Smooth muscle cell of trachea (primary cell): ENCODE measurements at places on chromosomes 11 and 22. TPM values are rescaled to one million over a fixed set of nuclear protein-coding genes. Genes with fewer than 3 reads are reported as not detected.

FXYD6 gene
- total RNA-seq = 0.66 and 2.8 TPM in 2 replicates

JAML gene
- not detected in 2 replicates for total RNA-seq

GAB4 gene
- total RNA-seq = not detected in 2 replicates

KCNJ1 gene
- total RNA-seq = under 0.01 and 0.17 TPM in 2 replicates

MS4A1 gene
- total RNA-seq = not detected in 2 replicates

PGA5 gene
- total RNA-seq = 0.29 and 0.50 TPM in 2 replicates

ZNF214 gene
- 5.1 and 9.9 TPM in 2 replicates for total RNA-seq

MPPED2 gene
- total RNA-seq = 0.33 and 0.44 TPM in 2 replicates
